Tibial artery (tissue), 4 donors: ENCODE measurements at places on chromosomes 1 and 21.
A peak's percentile ranks its signal among the peaks of the same experiment; 100 is the strongest.

DNA sequence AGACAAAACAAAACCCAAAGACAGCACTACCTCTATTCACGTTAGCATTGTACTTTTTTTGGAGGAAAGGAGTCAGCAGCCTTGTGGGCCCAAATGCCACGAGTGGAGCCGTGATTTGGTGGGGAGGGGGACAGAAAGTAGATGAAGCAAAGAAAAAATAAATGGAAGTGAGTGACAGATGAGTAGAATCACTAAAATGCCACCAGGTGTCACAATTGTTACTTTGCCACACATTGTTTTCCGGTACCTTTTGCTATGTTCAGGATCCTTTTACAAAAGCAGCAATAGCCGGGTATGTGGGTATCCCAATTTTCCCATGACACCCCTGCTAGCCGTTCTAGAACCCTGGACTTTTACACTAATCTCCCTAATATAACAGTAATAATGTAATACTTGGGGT, 85.0 kb upstream of the AK4 start:
- no peak for DNase-seq

GRCh38 chr21:38151021-38151645, 105.7 kb upstream of the KCNJ15 start:
- no peak for DNase-seq

GRCh38 chr1:103180660-103181059, 72.3 kb upstream of the COL11A1 start:
- DNase-seq: no peak

DNA sequence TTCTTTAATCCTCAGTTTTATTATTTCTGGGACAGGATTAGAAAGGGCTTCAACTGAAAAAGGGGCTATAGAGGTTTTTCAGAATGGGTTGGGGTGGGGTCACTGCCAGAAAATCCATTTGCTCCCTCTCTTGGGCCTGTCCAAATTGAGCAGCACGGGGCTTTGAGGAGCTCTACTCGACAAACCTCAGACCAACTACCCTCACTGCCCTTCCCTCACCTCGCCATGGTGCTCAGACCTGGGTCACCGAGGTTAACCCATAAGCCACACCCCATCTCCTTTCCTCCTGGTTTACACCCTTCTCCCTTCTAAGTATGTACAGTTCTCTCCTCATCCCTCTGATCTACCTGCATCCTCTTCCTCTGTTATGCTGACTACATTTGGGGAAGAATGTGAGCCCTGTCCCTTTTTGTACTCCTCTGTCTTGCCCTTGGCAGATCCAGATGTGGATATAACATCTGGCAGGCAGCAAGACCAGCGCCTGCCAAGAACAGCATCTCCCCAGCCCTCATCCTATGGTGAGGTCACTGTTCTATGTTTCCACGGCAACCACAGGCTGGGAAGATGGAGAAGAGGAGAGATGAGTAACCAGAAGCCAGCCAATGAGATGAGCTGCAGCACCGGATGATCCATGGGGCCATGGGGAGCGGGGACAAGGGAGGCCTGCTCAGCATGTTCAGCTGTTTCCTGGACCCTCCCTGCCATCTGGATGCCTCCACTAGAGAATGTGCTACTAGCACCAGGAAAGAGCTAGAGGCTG, 3.7 kb upstream of the FABP3 start:
- no peak for DNase-seq

GRCh38 chr1:81230983-81231728, 569.6 kb upstream of the ADGRL2 start:
- no peak for DNase-seq

DNA sequence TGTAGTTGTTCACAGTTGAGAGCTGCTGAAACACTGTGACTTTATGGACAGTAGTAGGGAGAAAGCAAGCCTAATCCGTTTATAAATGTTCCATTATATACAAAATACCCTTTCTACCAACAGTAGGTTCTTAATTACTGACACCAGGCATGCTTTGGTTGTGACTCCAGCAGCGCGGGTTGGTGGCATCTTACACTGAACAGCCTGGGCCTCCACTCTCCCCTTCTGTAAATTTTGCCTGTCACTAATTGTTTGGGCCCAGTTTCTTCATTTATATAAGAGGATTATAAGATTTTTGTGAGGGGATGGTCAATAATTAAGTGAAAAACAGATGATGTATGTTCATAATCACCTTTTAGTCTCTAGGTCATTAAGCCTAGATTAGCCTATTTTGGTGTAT, 58.2 kb downstream of the ITSN1 start:
- DNase-seq: no peak

- no peak for DNase-seq
These were observed 28.3 kb upstream of the TMEM51 start for GRCh38 chr1:15125101-15125745.

DNA sequence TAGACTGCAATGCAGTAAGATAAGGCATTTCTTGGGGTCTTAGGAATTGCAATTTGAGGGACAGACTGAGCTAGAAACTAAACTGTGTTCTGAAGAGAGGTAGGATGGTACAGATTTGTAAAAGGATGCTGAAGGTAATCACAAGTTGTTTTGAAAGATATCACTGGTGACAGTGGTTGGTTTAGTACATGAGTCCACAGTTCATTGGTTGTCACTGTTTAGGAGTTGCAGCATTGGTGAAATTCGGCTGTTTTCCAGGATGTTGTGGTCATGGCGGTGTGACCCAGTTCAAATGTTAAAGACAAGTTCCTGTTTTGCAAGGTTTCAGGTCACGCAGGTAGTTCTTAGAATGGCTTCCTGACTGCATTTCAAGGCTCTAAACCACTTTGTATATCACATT, 292.8 kb upstream of the B3GALT2 start:
- no peak for DNase-seq

GRCh38 chr1:115338457-115338820, 390 bp upstream of the NGF start:
- no peak for DNase-seq

- no peak for DNase-seq
These were observed 234.8 kb downstream of the GPR52 start for GRCh38 chr1:174682419-174683008.

DNA sequence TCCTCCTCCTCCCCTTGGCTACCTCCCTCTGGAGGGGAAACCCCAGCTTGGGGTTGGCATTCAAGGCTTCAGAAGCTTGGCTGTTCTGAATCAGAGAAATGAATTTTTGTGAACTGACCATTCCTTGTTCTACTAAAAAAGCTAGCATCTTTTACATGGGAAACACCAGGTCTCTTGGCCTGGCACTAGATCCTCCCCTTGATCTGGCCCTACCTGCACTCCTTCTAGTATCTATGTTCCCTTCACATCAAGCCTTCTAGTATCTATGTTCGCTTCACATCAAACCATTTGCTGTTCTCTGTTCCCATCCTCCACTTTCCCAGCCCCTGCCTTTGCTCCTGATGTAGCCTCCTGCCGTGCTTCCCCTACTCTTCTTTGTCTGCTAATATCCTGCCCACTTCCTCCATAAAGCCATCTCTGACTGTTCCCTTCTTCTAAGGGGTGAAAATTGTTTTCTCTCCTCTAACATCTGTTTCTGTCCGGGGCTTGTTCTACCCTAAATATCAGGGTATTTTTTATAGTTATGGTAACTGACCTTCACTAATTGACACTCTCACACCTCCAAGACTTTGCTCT, 25.8 kb downstream of the FAM151A start:
- no peak for DNase-seq

- no peak for DNase-seq
These were observed 81.3 kb downstream of the CDC14A start for GRCh38 chr1:100433563-100433962.

DNA sequence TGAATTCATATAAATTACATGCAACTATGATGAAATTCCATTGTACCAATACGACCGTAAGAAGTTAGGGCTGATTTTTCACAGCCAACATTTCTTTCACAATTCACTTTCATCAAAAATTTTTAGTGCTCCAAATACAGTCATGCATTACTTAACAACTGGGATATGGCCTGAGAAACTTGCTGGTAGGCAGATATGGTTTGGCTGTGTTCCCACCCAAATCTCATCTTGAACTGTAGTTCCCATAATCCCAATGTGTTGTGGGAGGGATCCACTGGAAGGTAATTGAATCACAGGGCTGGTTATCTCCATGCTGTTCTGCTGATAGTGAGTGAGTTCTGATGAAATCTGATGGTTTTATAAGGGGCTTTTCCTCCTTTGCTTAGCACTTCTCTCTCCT, 244.4 kb downstream of the AKT3 start:
- DNase-seq: no peak

DNA sequence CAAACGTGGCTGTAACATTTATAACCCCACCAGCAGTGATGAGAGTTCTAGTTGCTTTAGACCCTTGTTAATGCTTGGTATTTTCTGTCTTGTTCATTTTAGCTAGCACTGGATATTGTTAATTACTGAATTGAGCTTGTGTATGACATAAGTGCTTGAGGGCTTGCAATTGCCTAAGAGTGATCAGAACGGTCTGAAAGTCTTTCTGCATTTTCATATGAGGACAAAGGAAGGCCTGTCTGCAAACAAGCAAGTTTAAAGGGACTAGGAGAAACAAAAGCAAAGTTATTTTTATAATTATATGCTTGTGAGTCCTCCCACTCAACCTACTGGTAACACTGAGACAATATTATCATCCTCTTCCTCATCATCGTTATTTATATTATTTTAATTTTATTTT, 305.5 kb upstream of the DUSP10 start:
- no peak for DNase-seq

DNA sequence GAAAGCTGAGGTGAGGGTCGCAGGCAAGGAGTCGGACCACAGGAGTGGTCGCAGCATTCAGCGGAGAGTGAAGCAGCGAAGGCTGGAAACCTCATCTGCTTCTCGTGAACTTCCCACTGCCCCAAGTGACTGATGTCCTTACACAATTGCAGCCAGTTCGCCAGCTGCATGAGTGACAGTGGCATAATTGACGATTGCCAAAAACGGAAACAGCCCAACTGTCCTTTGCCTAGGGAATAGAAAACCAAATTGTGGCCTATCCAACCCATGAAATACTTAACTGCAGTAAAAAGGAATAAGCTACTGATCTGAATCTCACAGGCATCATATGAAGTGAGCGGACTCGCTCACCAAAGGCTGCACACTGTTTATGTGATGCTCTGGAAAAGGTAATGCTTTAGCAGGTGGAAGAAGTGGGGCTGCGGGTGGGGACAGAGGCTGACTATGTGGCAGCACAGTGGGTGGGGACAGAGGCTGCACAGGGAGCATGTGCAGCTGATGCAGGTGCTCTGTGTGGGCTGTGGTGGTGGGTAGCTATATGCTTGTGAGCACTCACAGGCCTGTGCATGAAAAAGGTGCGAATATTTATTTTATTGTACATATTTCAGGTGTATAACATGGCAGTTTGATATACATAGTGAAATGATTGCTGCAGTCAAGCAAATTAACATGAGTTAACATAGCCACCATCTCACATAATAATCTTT, 4.2 kb upstream of the NLRP3 start:
- DNase-seq: no peak

DNA sequence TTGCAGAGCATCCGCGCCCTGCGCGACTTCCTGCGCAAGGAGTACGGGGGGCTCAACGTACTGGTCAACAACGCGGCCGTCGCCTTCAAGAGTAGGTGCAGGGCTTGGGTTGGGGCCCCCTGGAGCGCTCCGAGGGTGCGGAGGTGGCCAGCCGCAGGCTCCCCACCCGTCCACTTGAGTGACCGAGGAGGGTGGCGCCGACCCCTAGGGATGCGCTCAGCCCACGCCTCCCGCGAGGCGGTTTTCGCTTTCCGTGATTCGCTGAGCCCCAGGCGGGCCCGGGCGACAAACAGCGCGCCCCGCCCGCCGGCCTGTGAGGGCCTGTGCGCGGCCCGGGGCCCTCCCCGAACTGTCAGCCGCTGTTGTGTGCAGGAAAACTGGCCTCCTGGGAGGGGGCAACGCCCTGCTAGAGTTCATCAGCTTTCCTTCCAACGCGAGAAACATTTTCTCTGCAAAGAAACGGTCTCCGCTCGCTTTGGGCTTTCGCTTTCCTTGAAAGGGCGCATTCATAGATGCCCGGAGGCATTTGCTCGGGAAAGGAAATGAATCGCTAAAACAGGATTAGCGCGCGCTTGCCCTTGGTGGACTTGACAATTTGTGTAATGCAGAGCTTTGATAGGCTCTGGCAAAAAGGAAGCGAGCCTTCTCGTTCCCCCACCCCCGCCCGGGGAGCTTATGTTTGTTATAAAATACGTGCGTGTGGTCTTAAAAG, 668 bp downstream of the CBR3 start:
- DNase-seq: peak; percentile 80
